CD14-positive monocyte (primary cell): ENCODE measurements at places on chromosomes 12 and 14.

GRCh38 chr14:59344016-59344415 lies 121.2 kb downstream of the GPR135 start:
- H3K36me3 ChIP-seq: no peaks in the 10 kb centered on the region
- peaks cover 10% of the 10 kb centered on the region for H3K4me1 ChIP-seq
- H3K27ac ChIP-seq: no peak overlapping the region

- no peak overlapping the region for H3K4me3 ChIP-seq
- no peak for DNase-seq
Measured at GRCh38 chr14:99261912-99262787, 9.8 kb downstream of the BCL11B start.

GRCh38 chr12:47886510-47887240 lies 18.1 kb downstream of the VDR start:
- peaks cover 52% of the 10 kb centered on the region for H3K4me1 ChIP-seq
- no peaks in the 10 kb centered on the region for H3K27me3 ChIP-seq
- no peak overlapping the region for H3K4me3 ChIP-seq
- H3K27ac ChIP-seq: no peak overlapping the region

DNA sequence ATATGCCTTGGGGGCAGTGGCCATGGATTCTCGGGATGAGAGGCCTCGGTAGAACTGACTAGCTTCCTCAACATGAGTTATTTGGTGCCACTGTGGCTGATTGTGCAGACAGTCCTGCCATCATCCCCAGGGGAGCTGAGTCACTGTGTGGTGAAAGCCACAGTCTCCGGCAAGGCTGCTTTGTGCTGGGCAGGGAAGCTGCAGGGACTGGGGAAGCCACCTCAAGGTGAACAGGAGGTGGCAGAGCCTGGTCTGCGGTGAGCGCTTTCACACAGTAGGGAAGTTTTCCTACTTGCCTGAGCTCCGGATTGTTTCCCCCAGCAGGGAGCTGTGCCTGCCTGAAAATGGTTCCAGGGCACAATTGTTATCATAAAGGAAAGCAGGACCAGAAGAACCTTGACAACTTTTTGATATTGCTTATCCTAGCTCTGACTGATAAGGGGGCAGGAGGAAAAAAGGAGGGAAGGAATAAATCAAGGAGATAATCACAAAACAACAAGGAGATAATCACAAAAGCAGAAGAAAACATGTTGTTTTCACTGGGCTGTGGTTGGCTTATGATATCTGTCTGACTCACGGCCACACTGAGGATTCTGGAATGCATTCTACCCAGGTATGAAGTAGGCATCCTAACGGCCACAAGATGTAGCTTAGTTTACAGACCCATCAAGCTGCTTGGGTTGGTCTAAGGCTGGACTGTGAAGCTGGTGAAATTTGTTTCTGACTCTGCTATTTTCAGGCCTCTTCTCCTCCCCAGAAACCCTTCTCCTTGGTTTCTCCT lies 32.2 kb upstream of the GNG2 start:
- no peaks in the 10 kb centered on the region for H3K36me3 ChIP-seq
- peak; percentile 76 for DNase-seq
- H3K4me1 ChIP-seq: peaks cover 13% of the 10 kb centered on the region
- no peak overlapping the region for H3K4me3 ChIP-seq

GRCh38 chr14:79965896-79966295 lies 245.4 kb downstream of the DIO2 start:
- DNase-seq: no peak
- H3K36me3 ChIP-seq: no peaks in the 10 kb centered on the region
- H3K27me3 ChIP-seq: no peaks in the 10 kb centered on the region

- H3K4me3 ChIP-seq: no peak overlapping the region
- no peaks in the 10 kb centered on the region for H3K27me3 ChIP-seq
- no peaks in the 10 kb centered on the region for H3K36me3 ChIP-seq
- no peak for DNase-seq
- H3K4me1 ChIP-seq: no peaks in the 10 kb centered on the region
Measured at GRCh38 chr12:94567761-94568160, 82.6 kb downstream of the TMCC3 start.

DNA sequence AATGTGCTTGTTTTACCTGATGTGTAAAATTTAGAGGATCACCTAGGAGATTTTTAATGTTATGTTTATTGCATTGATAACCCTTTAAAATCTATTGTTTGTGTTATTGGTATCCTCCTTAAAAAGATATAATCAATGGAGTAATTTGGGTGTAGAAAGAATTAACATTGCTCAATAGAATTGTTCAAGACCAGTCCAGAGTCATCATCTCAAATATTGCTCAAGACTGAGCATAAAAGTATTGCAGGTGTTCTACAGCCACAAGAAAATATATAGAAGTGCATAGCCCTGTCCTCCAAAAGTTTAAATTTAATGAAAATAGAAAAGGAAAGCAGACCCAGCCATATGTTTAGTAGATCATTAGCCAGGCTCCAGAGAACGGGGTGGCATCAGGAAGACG lies 102.5 kb upstream of the ARID2 start:
- H3K4me3 ChIP-seq: no peak overlapping the region
- H3K27ac ChIP-seq: no peak overlapping the region
- no peaks in the 10 kb centered on the region for H3K27me3 ChIP-seq
- H3K4me1 ChIP-seq: peaks cover 16% of the 10 kb centered on the region

GRCh38 chr12:31118347-31119191 lies 44.9 kb downstream of the DDX11 start:
- H3K36me3 ChIP-seq: no peaks in the 10 kb centered on the region
- H3K27me3 ChIP-seq: no peaks in the 10 kb centered on the region
- H3K4me1 ChIP-seq: peaks cover 26% of the 10 kb centered on the region
- H3K4me3 ChIP-seq: no peak overlapping the region

DNA sequence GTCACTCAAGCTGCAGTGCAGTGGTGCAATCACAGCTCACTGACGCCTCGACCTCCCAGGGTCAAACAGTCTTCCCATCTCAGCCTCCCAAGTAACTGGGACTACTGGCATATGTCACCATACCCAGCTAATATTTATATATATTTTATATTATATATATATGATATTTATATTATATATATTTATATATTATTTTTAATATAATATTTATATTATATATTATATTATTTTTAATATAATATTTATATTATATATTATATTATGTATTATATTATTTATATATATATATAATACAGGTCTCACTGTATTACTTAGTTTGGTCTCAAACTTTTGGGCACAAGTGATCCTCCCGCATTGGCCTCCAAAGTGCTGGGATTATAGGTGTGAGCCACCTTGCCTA lies 9.4 kb downstream of the ZNF84 start:
- no peaks in the 10 kb centered on the region for H3K27me3 ChIP-seq
- H3K36me3 ChIP-seq: peaks cover 61% of the 10 kb centered on the region

DNA sequence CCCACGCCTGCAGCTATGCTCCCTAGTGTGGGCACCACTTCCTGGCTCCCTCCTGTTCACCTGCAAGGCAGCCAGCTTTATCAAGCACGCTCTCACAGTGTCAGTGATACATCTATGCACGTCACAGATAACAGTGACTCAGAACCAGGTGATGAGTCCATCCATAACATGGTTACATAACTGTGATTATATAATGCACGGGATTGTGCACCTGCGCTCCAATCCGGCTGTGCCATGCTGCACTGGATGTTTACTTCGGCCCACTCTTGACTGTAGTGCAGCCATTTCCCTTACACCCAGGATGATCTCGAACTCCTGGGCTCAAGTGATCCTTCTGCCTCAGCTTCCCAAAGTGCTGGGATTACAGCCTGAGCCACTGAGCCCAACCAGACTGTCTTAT lies 38.4 kb upstream of the CEP83 start:
- H3K4me1 ChIP-seq: no peaks in the 10 kb centered on the region
- H3K4me3 ChIP-seq: no peak overlapping the region
- no peaks in the 10 kb centered on the region for H3K36me3 ChIP-seq

DNA sequence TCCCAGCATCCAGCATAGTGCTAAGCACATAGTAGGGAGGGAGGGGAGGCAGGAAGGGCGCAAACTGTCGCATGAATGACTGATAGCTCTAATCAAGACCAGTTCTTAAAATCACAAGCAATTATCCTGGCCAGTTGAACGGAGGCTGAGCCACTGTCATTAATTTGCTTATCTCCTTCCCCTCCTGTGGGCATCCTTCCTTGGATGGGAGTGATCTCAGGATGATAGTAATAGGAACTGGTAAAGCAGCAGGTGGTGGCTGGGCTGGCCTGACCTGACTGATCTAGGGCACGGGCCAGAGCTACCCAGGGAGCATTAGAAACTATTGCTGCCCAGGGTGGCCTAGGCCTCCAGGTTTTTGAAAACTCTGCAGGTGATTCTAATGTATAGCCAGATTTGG lies 97.0 kb downstream of the BEGAIN start:
- DNase-seq: no peak
- no peak overlapping the region for H3K4me3 ChIP-seq
- H3K27ac ChIP-seq: no peak overlapping the region

DNA sequence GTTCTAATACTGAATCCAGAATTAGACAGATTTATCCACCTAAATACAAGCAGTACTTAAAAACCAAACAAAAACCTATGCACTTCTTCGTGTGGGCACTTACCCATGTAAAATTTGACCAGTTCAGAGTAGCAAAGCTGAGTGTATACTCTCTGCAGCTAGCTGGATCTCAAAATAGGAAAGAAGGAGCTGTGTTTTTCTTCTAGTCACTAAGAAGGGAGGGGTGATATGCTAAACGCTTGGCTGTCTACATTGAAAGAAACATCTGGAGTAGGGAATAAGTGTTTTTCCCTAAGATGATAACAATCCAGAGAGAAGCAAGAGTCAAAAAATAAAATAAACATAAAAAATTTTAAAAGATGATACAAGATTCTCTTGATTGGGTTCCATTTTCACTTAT lies 20.0 kb downstream of the RBMS2 start:
- H3K4me3 ChIP-seq: no peak overlapping the region
- no peaks in the 10 kb centered on the region for H3K36me3 ChIP-seq
- no peaks in the 10 kb centered on the region for H3K27me3 ChIP-seq
- peaks cover 26% of the 10 kb centered on the region for H3K4me1 ChIP-seq
- no peak for DNase-seq
- H3K27ac ChIP-seq: no peak overlapping the region

DNA sequence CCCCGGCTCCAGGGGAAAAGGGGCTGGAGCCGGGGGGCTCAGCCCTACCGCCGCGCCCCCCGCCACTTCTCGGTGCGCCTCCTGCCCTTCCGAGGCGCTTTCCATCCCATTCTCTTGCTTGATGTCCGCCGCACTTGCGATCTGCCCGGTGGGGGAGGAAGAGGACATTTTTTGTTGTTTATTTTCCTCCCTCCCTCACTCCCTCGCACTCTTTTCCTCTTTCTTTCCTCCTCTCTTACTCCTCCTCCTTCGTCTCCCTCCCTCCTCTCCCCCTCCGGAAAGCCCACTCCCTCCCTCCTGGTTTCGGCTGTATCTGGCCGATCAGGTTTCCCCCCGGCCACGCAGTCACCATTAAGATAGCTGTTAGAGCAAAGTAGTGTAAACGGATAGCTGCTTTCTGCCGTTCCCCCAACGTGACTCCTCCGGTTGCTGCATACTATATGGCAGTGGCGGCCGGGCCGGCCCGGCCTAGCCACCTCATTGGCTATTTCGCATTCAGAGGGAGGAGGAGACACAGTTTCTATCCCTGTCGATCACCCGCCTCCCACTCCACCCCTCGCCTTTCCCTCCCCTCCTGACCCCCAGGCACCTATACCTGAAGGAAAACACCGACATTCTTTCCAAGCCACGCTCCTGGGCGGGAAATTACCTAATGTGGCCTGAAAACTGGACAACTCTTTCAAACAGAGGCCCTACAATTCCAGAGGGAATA lies at the start of gene SIX4:
Gene SIX4 (minus strand): TSS at position 445 of the 712 bp plus-strand sequence. CDS start 277 bp downstream, at position 168.
- H3K36me3 ChIP-seq: no peaks in the 10 kb centered on the region
- H3K4me3 ChIP-seq: peak within 1 kb of the TSS; percentile 36
- DNase-seq: no peak
- peaks cover 69% of the 10 kb centered on the region for H3K27me3 ChIP-seq
- peaks cover 34% of the 10 kb centered on the region for H3K4me1 ChIP-seq

- H3K4me1 ChIP-seq: peaks cover 15% of the 10 kb centered on the region
- no peaks in the 10 kb centered on the region for H3K36me3 ChIP-seq
- no peak for DNase-seq
- H3K4me3 ChIP-seq: no peak within 1 kb of the TSS
- H3K27me3 ChIP-seq: peaks cover 65% of the 10 kb centered on the region
Measured at GRCh38 chr14:63852817-63853731, at the start of gene SYNE2. SYNE2 (plus strand) TSS chr14:63853004; CDS start chr14:63909149, 56,145 bp downstream.

- no peaks in the 10 kb centered on the region for H3K4me1 ChIP-seq
- DNase-seq: no peak
- H3K4me3 ChIP-seq: no peak overlapping the region
- H3K27ac ChIP-seq: no peak overlapping the region
Measured at GRCh38 chr14:72617391-72618031, 276.4 kb downstream of the DPF3 start.

DNA sequence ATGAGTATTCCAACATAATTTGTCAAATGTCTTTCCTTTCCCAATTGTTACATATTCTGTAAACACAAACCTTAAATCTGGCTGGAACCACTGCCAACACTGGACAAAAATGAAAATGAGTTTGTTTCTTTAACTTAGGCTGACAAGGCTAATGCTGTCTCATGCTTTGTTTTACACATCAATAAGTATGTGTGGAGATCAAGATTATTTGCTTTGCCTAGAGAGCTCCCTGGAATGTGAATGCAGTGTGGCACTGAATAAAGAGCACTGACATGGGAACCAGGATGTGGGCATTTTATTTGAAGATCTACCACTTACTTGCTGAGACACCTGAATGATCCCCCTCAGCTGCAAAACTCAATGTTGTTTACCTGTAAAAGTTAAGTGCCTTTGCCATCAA lies 61.7 kb downstream of the RALGAPA1 start:
- H3K27ac ChIP-seq: no peak overlapping the region
- peaks cover 2% of the 10 kb centered on the region for H3K36me3 ChIP-seq
- no peaks in the 10 kb centered on the region for H3K4me1 ChIP-seq
- no peak overlapping the region for H3K4me3 ChIP-seq

GRCh38 chr12:10557766-10558165 lies 52.1 kb downstream of the EIF2S3B start:
- no peaks in the 10 kb centered on the region for H3K4me1 ChIP-seq
- no peak overlapping the region for H3K4me3 ChIP-seq
- H3K36me3 ChIP-seq: no peaks in the 10 kb centered on the region

- peaks cover 23% of the 10 kb centered on the region for H3K4me1 ChIP-seq
- H3K36me3 ChIP-seq: no peaks in the 10 kb centered on the region
- peak within 1 kb of the TSS; percentile 32 for H3K4me3 ChIP-seq
- H3K27me3 ChIP-seq: peaks cover 59% of the 10 kb centered on the region
Measured at GRCh38 chr14:25049568-25050268, at the start of gene STXBP6. STXBP6 (minus strand) TSS chr14:25050147; CDS start chr14:24974818, 75,329 bp downstream.

- peaks cover 25% of the 10 kb centered on the region for H3K4me1 ChIP-seq
- no peak overlapping the region for H3K27ac ChIP-seq
- no peak overlapping the region for H3K4me3 ChIP-seq
- DNase-seq: no peak
Measured at GRCh38 chr12:1281683-1282366, 290.8 kb downstream of the ERC1 start.

- H3K36me3 ChIP-seq: peaks cover 71% of the 10 kb centered on the region
- H3K4me1 ChIP-seq: peaks cover 1% of the 10 kb centered on the region
Measured at GRCh38 chr14:92973261-92973797, 50.4 kb downstream of the CHGA start.

GRCh38 chr12:18689771-18690170 lies 48.0 kb downstream of the PLCZ1 start:
- no peaks in the 10 kb centered on the region for H3K36me3 ChIP-seq
- no peak for DNase-seq
- peaks cover 2% of the 10 kb centered on the region for H3K4me1 ChIP-seq
- H3K27ac ChIP-seq: no peak overlapping the region
